ENCODE measurements at places on chromosomes 16 and 17.

DNA sequence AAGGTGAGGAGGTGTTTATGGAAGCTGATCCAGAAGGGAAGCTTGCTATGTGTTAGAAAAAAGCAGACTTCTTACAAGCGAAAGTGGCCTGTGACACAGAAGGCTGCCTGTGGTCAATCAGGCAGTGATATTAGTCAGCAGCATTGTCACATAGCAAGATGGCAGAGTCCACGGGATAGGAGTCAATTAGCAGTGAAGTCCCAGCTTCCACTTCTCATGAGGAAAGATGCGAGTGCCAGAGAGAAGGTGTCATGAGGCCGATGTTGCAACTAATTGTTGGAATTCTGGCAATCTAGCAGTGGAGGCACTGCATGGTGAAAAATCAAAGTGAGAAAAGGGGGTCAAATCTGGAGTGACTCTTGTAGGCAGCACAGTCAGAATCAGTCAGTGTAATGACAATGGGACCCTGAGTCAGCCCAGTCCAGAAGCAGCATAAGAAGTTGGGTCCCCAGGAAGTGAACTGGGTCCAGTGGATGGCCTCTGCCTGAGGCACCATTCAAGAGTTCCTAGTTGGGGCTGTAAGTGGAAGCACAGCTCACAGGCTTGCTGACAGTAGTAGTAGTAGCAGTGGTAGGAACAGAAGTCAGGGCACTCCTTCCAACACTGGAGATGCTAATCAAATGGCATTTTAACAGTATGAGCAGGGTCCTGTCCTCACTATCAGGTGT, 85.1 kb downstream of the TNFRSF13B start:
- DNase-seq: no peak

- DNase-seq: no peak
These were observed 447.3 kb downstream of the HS3ST3B1 start for GRCh38 chr17:14748036-14748710.

GRCh38 chr16:86924537-86924936, 346.2 kb downstream of the FOXL1 start:
- DNase-seq: peak; percentile 46

GRCh38 chr16:25106567-25107465, 4.7 kb upstream of the LCMT1 start:
- DNase-seq: peak; percentile 82

DNA sequence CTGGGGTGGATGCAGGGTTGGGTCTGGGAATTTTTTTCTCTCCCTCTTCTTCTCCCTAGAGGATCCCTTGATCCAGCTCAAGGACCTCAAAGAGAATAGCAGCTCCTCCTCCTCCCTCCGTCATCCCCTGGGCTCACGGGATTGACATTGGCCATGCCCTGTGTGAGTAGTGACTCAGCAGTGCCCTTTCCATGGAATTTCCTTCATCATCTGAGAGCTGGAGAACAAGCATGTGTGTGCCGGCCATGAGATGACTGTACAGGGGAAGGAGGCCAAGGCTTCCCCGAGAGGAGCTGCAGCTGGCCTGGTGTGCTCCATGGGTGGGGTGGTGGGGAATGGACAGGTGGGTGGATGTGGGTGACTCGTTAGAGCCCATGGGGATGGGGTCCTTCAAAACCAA, 8.9 kb upstream of the WSCD1 start:
- no peak for DNase-seq

- DNase-seq: no peak
These were observed 5.9 kb upstream of the JPT1 start for GRCh38 chr17:75160211-75160610.

GRCh38 chr16:77868052-77868451, 79.7 kb downstream of the VAT1L start:
- no peak for DNase-seq

DNA sequence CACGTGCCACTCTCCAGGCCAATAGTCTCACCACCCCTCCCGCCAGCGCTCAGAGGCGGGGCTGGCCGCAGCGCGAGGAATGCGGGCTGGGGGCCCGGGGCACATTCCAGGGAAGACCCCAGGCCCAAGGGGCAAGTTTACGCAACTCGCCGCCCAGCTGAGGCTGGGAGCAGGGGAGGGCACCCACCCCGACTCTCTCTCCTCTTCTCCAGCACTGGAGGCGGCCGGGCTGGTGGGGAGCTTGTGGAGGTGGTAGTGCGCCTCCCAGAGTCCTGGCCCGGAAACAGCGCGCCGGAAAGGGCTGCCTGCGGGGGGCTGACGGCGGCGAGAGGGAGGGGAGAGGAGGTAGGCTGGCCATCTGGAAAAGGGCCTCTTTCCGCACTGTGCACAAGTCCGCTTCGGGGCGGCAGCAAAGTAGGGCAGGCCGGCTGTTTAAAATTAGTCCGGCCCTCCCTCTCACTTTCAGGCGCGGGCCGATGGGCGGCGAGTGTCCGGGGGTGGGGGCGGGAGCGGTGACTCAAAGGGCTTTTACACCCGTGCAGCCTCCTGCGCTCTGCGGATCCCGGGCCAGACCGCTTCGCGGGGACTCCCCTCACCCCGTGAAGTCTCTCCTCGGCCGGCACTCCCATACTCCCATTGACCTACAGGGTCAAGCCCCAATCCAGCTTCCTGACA, 1.1 kb downstream of the FHOD1 start:
- peak; percentile 74 for DNase-seq

DNA sequence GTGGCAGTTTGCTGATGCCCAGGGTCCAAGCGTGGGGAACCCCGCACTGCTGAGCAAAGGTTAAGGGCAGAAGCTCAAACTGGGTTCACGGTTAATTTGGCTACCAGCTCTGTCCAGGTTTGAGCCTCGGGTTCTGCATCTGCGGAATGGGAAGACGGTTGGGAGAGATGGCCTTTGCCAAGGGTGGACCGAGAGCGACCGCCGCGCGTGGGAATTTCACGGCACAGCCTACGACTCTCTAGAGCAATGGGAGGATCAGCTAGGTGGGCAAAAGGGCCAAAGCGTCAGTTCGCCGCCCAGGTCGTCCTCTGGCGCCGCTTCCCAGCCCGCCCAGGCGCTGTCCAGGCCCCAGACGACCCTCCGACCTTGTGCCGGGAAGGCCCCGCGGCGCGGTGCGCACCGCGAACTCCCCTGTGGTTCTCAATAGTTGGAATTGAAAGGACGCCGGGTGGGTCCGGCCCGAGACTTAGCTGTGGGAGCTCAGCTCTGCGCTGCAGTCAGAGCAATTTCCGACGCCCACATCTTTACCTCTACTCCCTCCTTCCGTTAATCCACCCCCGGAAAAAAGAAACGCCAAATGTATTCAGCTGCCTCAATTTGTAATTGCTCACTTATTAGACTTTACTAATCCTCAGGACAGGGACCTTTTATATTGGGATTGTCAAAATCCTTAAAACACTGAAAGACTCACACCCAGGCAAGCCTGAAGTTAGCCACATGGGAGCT, 2.5 kb upstream of the HS3ST3B1 start:
- DNase-seq: no peak

DNA sequence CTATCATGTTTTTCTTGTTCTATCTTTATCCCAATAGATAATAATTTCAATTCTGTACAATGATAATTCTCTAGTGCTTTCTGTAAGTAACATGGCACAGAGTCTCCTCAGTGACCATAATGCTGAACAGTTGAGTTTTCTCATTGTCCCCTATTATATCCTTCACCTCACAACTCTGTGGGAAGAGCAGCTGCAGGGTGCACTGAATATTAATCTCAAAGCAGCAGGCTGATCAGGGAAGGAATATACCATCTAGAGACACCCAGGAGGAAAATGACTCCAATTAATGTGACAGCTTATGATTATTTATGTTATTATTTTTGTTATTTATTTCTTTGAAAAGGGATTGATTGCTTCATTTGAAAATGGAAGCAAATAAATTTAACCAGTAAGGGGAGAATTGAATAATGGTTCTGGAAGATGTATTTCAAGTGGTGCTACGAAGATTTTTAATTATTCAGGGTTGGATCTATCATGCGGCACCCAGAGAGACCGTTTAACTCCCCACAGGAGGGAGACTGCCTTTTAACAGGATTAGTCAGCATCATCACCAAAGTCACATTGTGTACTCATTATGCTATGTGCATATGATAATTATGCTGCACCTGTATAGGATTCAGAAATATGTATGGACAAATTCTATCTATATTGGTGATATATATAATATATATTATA, 1015.7 kb upstream of the GOT2 start:
- no peak for DNase-seq

GRCh38 chr17:63290784-63291183, 155.3 kb downstream of the CYB561 start:
- DNase-seq: no peak

- peak; percentile 68 for DNase-seq
These were observed 91.8 kb downstream of the YPEL2 start for GRCh38 chr17:59423137-59423724.

- DNase-seq: no peak
These were observed 77.0 kb downstream of the TANGO6 start for GRCh38 chr16:68920349-68920748.

DNA sequence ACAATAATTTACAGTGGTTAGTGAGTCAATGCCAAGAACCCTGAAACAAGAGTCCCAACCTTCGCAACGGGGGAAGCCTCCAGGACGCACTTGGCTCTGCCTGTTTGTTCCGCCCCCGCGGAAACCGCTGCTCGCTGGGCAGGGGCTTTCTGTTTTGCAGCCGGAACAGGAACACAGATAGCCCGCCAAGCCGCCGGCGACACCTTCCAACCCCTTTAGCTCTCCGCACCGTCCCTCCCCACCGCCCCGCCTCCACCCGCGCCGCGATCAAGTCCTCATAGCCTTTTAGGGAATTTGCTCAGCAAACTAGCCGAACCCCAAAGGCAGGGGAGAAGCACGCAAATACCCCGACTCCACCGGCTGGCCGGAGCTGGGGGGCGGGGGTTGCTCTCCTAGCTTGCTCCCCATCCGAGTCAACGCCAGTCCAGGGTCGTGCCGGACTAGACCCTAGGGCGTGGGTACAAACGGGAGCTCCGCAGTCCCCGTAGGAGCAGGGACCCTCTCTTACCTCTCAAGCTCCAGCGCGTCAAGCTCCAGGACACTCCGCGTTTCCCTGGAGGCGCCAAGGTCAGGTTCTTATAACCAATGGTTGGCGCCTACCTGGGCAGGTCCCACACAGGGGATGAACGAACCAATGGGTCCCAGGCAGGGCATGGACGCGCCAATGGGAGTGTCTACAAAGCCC, at the start of gene SLFN13:
Gene SLFN13 (minus strand): TSS at position 553 of the 685 bp plus-strand sequence. CDS start 3,086 bp downstream, outside the sequence.
- no peak for DNase-seq

DNA sequence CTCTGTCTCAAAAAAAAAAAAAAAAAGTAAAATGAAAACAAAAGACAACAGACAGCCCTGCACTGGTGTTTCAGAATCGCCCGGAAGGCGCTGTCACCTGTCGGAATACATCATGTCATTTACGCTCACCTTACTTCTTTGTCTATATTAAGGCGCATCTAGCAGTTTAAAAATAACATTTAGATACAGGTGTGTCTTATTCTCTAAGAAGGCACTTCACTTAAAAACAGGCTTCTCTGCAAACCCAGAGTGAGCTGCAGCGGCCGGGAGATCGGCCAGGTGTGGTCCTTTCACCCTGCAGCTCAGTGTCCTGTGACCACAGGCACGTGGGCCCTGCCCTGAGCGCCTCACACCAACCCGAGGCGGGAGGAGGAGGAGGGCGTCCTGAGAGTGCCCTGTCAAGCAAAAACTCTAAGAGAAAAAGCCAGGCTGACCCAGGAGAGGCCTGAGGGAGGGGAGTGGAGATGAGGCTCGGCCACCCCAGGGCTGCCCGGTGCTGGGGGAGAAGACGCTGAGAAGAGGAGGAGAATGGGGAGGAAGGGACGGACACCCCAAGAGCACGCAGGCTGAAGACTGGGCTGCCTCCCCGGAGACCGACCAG, 3.3 kb upstream of the LMF1 start:
- no peak for DNase-seq

DNA sequence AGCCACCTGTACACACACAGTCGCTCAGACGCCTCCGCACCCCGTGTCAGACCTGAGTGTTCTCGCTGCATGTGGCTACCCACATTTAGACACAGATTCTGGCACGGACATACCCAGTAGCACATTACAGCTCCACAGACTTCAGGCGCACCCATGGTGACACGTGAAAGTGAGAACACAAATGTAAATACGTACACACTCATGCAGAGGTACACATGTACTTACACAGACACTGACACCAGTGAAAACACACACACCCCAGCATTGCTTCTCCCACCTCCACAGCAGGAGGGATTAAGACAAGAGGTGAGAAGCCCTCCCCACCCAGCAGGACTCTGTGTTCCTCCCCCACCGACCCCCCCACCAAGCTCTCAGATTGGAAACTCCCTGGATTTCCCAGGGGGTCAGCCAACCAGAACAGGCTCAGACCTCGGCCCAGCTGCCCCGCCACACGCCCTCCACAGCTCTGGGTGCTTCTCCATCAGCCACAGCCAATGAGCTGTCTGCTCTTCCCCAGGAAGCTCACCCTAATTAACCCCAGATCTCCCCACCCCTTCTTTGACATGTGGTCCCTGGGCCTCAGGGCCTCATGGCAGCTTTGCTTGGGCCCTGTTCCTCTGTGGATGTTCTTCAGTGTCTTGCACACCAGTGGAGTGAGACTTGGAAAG, 5.3 kb upstream of the FOXN1 start:
- no peak for DNase-seq

DNA sequence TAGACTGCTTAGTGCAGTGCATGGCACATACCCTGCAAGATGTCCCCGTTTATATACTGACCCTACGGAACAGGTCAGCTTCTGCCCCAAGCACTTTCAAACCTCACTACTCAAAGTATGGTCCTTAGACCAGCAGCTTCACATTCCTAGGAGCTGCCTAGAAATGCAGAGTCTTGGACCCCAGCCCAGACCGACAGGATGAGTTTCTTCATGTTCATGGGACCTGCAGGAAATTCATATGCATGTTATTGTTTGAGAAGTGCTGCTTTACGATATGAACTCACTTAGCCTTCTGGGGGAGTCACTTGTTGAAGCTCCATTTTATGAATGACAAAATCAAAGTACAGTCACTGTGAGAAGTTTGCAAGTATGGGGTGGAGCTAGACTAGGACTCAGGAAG, 82.6 kb downstream of the DYNLRB2 start:
- DNase-seq: no peak

GRCh38 chr17:46986366-46986765, 7.3 kb upstream of the RPRML start:
- DNase-seq: no peak

DNA sequence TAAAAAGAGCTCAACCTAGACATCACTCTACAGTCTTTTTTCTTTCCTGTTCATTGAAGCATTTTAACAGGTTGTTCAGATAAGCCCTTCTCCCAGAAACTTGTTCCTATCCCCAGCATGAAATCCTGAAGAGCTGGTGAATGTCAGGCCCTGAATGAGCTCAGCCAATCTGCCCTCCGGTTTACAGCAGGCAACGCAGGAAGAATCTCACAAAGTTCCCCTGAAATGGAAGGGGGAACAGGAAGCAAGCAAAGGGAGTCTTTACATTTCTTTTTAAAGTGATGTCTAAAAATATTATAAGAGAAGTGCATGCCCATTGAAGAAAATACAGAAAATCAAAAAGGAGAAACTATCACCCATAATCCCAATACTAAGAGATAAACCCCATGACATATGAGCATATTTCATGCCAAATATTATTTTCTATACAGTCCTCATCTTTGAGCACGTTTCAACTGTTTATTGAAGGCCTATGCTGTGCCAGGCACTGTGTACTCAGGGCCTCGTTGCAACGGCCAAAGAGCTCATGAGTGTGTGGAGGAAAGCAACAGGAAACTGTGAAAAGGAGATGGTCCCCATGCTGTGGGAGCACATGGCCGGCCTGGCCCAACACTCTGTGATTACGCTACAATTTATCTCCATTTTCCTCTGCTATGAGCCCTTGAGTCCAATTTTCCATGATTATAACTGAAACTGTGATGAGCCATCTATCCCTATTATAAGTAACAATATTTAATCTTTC, 5.7 kb downstream of the TK2 start:
- DNase-seq: no peak

- no peak for DNase-seq
These were observed 158.9 kb downstream of the TANC2 start for GRCh38 chr17:63124958-63125357.

GRCh38 chr16:85275533-85276249, 163.4 kb upstream of the CIBAR2 start:
- no peak for DNase-seq

Data from stromal cell of bone marrow (primary cell).